ENCODE measurements at places on chromosomes 13 and 19. TPM values are rescaled to one million over a fixed set of nuclear protein-coding genes. Genes with fewer than 3 reads are reported as not detected.

- peak; percentile 93 for DNase-seq
Measured at GRCh38 chr19:48970923-48971395, 5.8 kb downstream of the FTL start.

DNA sequence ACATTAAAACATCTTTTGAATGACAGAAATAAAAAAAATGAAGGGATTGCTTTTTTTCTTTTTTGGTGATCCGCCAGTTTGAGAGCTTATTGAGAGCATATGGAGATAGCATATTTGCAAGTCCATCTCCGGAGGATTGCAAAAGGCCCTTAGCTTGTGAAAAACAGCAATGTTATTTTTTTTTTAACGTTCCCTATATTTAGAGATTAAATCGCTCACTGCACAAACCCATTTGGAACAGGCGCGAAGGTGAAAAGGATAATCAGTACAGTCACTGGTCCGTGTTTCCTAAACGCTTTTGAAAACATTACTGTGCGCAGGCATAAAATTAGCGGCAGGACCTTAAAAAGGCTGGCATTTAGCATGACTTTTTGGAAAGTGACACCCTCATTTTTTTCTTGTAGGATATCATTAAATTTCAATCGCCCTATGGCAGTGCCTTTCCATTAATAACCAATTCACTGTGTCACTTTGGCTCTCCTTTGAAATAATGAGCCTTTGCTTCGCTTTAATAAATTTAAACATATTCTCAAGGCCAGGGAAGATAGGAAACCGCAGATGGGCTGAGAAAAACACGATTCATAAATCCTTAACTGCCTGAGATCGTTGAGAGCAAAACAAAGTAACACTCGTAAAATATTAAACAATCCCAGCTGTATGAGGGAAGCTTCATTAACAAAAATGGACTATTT, 342.2 kb downstream of the DACH1 start:
- peak; percentile 16 for DNase-seq

GRCh38 chr19:40805258-40805868, 6.4 kb downstream of the EGLN2 start:
- DNase-seq = peak; percentile 73

GRCh38 chr19:54451331-54451871, 2.4 kb downstream of the LENG8 start:
- DNase-seq = peak; percentile 23

DNA sequence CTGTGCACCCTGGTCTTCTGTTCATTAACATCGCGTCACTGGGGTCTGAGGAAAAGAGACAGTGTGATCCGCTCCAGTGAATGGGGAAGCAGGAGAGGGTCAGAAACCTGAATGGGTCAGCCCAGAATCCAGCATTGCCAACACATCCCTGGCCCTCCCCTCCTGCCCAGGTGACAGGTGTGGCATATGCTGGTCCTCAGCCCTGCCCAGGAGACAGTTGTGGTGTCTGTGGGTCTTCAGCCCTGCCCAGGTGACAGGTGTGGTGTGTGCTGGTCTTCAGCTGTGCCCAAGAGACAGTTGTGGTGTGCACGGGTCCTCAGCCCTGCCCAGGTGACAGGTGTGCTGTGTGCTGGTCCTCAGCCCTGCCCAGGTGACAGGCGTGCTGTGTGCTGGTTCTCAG, 8.0 kb downstream of the TFDP1 start:
- DNase-seq = no peak

- peak; percentile 69 for DNase-seq
Measured at GRCh38 chr19:7224209-7224686, 70.0 kb downstream of the INSR start.

- DNase-seq = peak; percentile 87
Measured at GRCh38 chr19:41327576-41328156, 17.7 kb downstream of the CCDC97 start.

DNA sequence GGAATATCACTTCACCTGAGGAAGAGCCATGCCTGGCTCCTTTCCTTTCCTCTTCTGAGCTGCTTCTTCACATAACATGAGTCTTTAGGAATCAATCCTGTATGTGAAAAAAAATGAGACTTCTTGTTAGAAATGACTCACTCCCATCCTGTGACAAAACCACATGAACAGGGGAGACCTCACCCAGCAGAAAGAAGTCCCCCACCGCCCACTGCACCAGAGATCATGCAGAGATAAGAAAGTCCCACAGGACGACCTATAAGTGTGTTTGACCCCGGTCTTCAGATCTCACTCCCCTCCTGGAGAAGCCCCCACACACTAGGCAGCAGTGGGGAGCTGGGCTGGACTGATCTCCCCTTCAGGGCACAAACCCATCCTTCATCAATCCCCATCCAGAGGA, 7.8 kb downstream of the ZNF600 start:
- no peak for DNase-seq

DNA sequence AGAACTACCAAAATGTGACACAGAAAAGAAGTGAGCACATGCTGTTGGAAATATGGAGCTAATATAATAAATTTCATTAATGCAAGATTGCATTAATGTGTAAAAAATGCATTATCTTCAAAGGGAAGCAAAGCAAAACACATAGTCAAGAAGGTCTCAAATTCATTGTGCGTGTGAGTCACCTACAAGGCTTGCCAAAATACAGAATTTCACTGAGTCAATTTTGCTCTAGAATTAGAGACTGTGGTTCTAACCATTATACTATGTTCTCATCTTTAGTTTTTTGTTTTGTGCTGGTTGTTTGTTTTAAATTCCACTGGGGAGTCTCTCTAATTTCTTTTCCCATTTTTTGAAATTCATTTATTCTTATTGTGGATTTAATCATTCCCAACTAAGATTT, 149.8 kb upstream of the SLITRK1 start:
- no peak for DNase-seq

DNA sequence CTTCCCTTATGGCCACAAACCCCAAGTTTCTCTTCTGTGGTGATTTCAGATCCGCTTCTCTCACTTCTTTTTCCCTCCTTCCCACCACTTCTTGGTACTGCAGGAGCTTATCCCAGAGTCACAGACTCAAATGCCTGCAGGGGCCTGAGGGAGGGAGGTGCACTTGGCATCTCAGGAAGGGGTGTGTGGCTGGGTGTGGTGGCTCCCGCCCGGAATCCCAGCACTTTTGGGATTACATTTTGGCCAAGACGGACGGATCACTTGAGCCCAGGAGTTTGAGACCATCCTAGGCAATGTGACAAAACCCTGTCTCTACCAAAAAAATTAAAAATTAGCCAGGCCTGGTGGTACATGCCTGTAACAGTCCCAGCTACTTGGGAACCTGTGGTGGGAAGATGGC, 5.6 kb downstream of the USF2 start:
- no peak for DNase-seq

GRCh38 chr19:35459414-35460082, 11.5 kb downstream of the FFAR2 start:
- DNase-seq = peak; percentile 80

GRCh38 chr13:52027832-52028231, 3.3 kb downstream of the UTP14C start:
- no peak for DNase-seq

DNA sequence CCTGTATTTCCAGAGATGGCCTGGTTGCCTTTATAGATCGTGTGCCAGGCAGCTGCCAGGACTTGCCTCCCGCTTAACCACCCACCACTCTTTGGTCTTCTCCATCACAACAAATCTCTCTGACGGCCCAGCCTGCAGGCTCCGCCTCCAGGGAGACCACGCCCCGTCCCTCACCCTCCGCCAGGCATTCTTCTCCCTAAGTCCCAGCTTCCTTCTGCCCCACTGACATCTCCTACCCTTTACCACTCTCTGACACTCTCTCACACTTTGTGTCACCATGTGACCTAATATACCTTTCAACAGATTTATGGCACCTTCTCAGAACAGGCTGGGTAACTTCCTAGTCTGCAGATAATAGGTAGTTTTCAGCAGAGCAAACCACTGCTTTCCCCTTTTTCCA, 95.1 kb downstream of the CAB39L start:
- no peak for DNase-seq

Gene TMEM161A
- polyA plus RNA-seq = 11.8 TPM

Gene SAFB2
- 49.8 TPM for polyA plus RNA-seq

Gene UBE2L5
- not detected for polyA plus RNA-seq

Gene ZNF154
- polyA plus RNA-seq = 0.61 TPM

Measured in stomach (tissue), 19 donors.